Foreskin keratinocyte (primary cell): ENCODE measurements at places on chromosomes 7 and 10. TPM values are rescaled to one million over a fixed set of nuclear protein-coding genes. Genes with fewer than 3 reads are reported as not detected.
A peak's percentile ranks its signal among the peaks of the same experiment; 100 is the strongest.

DNA sequence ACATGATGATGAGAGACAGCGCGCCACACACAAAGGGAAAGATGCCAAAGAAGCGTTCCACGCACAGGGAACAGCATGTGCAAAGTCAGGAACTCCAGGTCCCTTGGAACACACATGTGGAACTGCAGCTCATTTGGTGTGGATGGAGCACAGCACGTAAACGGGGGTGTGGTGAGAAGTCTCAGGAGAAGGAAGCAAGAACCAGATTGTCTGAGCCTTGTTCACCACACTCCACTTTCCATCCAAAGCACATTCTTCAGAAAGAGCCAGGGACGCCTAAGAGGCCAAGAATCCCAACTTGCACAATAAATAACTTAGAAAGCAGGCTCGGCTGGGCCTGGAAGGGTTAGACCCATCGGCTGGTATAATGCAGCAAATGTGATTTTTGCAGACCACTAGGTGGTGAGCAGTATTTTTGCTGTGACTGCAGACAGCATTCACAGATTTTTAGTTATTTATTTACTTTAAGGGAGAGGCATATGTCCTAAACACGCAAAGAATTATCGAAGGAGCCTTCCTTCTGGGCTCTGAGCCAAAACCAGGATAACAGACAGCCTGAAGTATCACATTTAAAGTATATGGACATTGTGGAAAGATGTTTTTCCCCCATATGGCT lies 27.9 kb upstream of the ASCC1 start:
- DNase-seq: no peak

DNA sequence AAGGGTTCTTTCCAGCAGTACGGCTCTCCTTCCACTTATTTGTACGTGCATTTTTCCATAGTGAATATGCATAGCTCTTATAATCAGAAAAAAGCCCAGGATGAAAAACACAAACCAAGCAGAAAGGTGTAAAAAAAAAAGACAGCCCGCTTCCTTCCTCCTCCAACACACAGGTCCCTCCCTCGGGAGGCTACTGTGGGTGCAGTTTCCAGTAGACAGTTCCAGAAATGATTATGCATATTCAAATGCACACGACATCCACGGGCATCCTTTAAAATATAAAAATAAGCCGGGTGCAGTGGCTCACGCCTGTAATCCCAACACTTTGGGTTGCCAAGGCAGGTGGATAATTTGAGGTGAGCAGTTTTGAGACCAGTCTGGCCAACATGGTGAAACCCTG lies 59.9 kb downstream of the TNRC18 start:
- no peak for DNase-seq

DNA sequence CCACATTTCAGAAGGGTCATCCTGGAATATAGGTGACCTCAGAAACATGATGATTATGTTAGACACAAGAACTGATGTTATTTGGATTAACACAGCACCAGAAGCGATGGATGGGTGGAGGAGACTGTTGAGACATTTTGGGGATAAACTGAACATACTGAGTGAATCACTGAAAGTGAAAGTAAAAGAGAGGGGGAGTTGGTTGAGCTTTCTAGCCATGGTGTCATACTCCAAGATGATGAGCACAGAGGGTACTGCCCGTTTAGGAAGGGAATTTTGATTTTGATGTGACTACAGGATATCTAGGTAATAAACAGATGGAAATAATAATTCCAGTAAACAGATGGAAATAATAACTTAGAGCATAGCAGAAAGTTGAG lies 248.0 kb upstream of the NPY start:
- no peak for DNase-seq

DNA sequence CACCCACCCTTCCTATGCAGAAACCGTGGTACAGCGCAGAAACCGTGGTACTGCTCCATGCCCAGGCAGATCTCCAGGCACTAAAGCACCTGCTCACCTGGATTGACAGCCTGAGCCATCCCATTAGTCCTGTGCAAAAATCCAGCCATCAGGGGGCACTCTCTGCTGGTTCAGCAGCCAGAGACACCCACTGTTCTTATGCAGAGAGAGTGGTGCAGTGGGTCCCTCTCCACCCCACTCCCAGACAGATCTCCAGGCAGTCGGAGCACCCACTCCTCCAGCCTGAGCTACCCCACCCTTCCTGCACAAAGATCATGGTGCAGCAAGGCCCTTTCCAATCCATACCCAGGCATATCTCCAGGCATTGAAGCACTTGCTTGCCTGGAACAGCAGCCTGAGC lies 219.8 kb downstream of the CTNNA3 start:
- no peak for DNase-seq

DNA sequence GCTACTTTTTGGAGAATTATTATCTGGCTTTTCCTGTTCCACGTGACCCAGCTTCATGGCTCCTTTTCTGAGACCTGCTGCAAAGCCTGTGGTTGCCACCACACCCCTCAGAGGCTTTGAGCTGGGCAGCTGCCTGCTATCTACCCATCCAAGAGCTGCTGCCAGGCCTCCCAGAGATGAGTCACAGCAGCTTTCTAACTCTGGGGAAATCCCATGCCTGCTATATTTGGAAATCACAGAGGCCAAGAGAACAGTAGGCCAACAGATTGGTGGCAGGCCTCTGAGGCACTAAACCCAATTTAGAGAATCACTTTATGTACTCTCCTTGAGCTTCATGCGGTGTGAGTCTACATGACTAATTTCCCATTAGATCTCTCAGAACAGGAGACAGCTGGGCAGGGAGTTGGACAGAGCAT lies 35.2 kb downstream of the SGCE start:
- DNase-seq: peak; percentile 96

GRCh38 chr7:94286111-94286510 lies 108.6 kb upstream of the COL1A2 start:
- DNase-seq: no peak

DNA sequence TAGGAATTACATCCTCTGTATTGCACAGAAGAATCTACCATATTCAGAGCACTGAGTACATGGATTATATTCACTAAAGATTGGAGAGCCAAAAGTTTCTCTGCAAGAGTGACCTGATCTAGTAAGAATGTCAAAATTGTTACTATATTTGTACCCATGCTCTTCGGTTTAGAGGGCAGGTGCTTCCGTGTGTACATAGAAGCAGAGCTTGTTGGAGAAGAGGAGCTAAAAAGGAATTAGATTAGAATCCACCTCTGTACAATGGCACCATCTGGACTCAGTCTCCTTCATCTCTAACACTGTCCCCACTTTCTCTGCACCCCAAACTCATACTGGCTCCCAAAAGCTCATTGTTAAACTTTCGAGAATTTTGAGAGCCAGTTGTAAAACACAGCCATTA lies 8.3 kb downstream of the CALD1 start:
- DNase-seq: peak; percentile 6

DNA sequence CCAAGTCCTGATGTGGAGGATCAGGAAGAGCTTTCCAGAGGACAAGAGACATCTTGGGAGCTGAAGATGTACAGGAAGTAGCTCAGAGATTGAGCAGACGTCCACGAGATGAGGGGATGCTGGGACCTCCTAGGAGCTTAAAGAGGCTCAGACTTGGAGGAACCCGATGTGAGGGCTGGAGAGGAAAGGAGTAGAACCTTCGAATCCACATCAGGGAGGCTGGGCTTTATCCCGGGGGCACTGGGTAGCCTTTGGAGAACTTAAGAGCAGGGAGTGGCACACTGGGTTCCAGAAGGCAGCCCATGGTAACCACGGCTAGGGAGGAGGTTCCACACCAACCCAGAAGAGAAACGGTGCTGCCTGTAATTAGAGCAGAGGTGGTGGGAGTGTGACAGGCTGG lies 10.8 kb downstream of the PRKCQ start:
- DNase-seq: no peak

DNA sequence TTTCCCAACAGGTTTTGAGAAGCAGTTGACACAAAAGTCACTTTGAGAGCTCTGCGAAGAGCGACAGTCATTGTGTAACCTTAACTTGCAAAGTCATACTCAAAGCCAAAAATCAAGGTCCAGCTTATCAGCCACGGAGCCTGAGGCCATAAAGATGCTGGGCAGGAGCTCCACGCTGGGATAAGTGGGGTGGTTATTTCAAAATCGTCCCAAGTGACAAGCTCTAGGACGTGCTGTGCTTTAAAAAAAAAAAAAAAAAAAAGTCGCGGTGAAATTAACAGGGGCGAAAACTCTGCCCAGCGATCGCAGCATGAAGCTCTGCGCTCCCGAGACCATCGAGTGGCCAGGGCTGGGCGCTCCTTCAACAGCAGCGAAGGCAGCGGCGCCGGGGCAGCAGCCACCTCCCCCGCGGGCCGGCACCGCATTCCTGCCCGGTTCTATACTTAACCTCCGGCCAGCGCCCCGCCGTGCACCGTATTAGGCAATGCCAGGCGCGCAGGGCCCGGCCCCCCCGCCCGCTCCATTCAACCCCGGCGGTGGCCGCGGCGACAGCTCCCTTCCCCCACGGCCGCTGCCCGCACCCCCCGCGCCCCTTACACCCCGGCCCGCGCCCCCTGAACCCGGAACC lies 657 bp downstream of the HACD1 start:
- peak; percentile 26 for DNase-seq

DNA sequence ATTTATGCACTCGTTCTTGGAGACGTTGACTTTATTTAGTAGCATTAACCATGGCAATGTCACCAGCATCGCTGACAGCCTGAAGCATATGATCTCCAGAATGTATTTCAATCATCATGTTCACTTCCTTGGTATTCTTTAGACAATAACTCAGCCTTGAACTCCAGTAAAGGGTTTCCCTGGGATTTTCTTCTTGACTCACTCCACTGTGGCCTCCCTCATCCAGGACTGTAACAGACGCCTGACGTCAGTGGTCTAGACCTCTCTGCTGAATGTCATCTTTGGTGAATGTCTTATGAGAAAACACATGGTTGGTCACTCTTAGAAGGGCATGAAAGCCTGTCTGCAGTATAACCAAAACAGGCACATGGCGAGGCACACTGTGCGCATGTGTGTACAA lies 64.4 kb downstream of the EGFR start:
- DNase-seq: no peak

DNA sequence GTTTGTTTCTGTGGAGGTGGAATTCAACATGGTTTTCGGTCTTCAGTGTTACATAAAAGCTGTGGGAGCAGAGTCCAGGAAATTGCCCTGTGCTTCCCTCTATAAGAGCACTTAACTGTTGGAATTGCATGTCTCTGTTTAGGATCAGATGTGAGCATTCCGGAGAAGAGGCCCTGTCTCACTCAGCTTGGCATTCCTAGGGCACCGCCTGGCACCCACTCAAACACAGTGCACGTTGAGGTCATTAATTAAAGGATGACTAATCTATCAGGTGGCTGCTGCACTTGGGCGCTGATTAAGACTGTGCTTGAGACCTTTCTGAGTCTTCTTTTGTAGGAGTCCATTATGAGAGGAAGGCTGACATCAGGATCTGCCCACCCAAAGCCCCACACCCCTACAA lies 82.8 kb upstream of the VIPR2 start:
- DNase-seq: peak; percentile 4

DNA sequence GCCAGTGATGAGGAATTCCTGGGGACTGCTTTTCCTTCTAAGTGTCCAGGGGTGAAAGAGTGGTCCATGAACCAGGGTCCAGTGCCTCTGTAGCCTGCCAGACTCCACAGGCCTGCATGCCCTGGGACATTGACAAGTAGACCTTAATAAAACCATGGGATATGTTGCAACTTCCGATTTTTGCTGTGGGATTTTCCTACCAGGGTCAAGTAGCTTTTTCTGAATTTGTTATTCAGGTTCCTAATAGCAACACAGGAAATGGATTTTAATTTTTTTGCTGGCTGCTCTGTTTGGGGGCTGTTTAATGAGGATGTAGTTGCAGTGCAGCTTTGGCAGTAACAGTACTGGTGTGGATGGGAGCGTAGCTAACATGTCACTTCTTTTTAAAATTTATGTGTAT lies 42.1 kb downstream of the WBP1L start:
- DNase-seq: no peak

GRCh38 chr7:43735403-43735801 lies 6.1 kb upstream of the COA1 start:
- DNase-seq: no peak

DNA sequence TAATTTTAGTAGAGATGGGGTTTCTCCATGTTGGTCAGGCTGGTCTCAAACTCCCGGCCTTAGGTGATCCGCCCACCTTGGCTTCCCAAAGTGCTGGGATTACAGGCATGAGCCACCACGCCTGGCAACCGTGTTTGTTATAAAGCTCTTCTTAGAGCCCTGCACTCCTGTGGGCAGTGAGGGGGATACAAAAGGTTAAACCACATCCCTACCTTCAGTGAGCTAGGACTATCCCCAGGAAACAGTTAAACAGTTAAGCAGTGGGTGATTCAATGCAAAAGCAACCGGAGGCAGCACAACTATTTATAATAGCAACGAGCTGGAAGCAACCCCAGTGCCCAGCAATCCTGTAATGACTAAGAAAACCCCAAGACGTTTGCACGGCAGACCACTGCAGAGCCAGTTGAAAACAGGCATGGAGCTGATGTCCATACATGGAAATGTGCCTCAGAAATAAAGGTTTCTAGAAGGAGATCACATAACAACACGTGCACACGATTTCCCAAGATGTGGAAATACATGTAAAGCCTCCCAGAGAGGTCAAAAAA lies 107.2 kb upstream of the LYZL2 start:
- peak; percentile 37 for DNase-seq

DNA sequence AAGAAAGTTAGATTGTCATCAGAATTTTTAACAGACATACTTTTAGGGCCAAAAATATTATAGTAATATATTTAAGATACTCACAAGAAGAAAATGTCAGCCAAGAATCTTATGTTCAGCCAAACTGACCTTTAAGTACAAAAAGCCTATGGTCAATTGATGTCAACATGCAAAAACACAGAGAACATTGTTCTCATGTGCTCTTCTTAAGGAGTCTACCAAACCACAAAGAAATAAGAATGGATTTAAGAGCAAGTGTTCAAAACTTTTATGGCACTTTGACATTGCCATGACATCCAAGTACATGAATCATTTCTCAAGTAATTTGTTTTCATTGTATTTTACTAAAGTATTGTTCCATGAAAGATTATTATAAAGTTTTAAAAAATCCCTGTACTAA lies 180.4 kb downstream of the TMEM26 start:
- no peak for DNase-seq

- no peak for DNase-seq
Measured at GRCh38 chr10:75544386-75544785, 113.0 kb downstream of the LRMDA start.

GRCh38 chr7:75718390-75719031 lies 20.2 kb downstream of the HIP1 start:
- no peak for DNase-seq

GRCh38 chr7:128833148-128833945 lies 3.1 kb downstream of the FLNC start:
- DNase-seq: peak; percentile 37

GRCh38 chr7:134690614-134691504 lies 44.2 kb downstream of the BPGM start:
- no peak for DNase-seq

Gene WDFY4
- not detected in 2 replicates for polyA plus RNA-seq

Gene GPER1
- polyA plus RNA-seq: 0.03 and 0.07 TPM in 2 replicates

Gene RARRES2
- polyA plus RNA-seq: not detected in 2 replicates

Gene FAM25C
- polyA plus RNA-seq: 0.84 TPM in 1 of 2 replicates, not detected in the other

Gene CTAGE4
- polyA plus RNA-seq: 0.10 and 4.8 TPM in 2 replicates

Gene TDRD1
- polyA plus RNA-seq: 0.03 TPM in 1 of 2 replicates, not detected in the other

Gene IGF2BP3
- 10.1 and 10.3 TPM in 2 replicates for polyA plus RNA-seq

Gene SLC29A3
- polyA plus RNA-seq: 0.45 and 0.96 TPM in 2 replicates

Gene ZFAND4
- polyA plus RNA-seq: 1.3 and 1.5 TPM in 2 replicates
